COLO829 (cell line): ENCODE measurements at places on chromosomes 16 and 17.

GRCh38 chr17:48549914-48550501 is 5.1 kb upstream of the HOXB2 start:
- DNase-seq: no peak

GRCh38 chr16:88200896-88201185 is 181.9 kb upstream of the ZNF469 start:
- no peak for DNase-seq

- DNase-seq: no peak
Observed at GRCh38 chr16:59052231-59052630, 318.1 kb upstream of the GOT2 start.

GRCh38 chr17:81367171-81367570 is 28.1 kb upstream of the BAHCC1 start:
- DNase-seq: no peak

DNA sequence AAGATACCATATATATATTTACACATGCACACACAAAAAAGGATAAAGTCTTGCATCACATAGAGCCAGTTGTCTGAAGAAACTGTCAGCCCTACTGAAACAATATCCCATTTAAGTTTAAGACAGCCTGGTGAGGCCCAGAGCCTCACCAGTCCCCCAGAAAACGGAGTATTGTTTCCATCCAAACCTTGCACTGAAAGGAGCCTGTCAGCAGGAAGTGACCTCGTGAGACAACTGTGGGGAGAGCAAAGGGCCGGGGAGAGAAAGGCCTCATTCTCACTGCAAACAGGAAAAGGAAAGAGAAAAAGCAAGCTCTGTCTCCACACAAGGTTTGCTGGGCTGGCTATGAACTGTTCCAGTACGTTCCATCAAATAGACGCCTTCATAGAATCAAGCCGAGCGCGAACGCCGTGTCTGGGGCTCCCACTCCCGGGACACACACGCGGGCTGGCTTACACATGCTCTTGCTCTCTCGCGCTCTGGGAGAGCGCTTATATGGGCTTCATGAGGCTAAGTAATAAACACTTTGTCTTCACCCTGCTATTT is 44.4 kb upstream of the ZFHX3 start:
- peak; percentile 56 for DNase-seq

DNA sequence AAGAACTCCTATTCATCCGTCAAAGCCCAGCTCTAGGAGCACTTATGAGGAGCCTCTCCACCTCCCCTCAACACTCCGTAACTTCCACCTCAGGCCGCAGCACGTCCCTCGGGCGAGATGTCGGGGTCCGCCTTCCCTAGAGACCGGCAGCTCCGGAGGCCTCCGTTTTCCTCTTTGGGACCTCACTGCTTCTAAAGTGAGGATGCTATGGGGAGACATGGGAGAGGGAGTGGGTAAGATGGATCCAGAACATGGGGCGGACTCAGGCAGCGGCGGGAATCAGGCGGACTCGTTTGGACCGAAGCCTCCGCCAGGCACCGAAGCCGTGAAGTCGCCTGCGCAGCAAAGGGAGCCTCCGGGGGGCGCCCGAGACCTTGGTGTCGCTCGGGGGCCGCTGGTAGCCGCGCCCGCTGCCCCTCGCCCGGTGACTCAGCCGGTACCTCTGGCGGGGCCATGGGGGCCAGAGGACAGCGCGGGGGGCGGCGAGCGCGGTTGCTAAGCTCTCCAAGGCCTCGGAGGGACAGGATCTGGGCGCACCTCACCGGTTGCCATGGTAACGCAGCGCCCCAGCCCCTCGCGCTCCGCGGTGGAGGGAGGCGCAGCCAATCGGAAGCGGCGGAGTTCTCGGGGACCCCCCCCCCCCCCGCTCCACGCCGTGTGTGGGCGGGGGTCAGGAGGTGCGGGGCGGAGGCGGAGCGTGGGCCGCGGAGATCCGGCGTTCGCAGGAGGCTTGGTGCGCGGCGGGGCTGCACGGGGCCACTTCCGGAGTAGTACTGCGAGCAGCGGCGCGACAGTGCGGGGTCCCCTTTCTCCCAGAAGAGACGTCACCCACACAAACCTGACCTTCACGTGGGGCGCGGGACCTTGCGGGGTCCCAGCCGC is 1.3 kb upstream of the HIC1 start:
- no peak for DNase-seq

- DNase-seq: peak; percentile 43
Observed at GRCh38 chr16:19003935-19004334, 20.2 kb downstream of the TMC7 start.

DNA sequence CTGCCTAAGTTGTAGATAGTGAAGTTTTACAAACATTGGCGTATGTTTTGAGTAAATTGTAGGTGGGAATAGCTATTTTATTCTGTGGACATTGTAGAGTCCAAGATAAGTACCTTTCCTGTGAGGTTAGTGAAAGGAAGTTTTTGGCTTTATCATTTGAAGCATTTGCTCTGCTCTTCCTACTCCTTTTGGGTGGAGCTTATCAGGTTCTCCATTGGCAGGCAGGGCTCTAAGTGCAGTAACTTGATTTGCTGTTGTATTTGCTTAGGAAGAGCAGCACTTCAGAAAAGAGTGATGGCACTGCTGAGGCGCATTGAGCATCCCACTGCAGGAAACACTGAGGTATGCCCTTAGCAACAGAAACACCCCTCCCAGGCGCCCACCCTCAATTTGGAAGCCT is 70.1 kb downstream of the OMG start:
- no peak for DNase-seq

GRCh38 chr16:81148277-81148676 is 52.1 kb upstream of the GCSH start:
- no peak for DNase-seq

DNA sequence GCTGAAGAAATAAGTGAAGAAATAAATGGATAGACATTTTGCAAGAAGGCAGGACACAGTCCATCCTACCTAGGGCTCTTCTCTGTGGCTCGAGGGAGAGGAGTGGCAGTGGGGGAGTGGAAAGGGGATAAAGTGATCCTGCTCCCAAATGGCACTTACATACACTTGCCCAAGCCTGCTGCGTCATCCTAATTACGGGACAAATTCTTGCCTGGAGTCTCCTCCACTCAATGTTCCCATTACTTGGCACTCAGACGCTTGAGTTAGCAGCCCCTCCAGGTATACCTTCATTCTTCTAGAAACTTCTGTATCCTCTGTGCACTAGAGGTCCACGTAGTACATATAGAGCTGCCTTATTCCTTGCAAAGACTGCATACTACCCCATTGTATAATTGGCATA is 15.7 kb upstream of the MAP3K14 start:
- DNase-seq: no peak

- no peak for DNase-seq
Observed at GRCh38 chr17:57115377-57115776, 30.3 kb downstream of the AKAP1 start.
